Esophagus muscularis mucosa (tissue), 4 donors: ENCODE measurements at places on chromosomes 1 and 21.

DNA sequence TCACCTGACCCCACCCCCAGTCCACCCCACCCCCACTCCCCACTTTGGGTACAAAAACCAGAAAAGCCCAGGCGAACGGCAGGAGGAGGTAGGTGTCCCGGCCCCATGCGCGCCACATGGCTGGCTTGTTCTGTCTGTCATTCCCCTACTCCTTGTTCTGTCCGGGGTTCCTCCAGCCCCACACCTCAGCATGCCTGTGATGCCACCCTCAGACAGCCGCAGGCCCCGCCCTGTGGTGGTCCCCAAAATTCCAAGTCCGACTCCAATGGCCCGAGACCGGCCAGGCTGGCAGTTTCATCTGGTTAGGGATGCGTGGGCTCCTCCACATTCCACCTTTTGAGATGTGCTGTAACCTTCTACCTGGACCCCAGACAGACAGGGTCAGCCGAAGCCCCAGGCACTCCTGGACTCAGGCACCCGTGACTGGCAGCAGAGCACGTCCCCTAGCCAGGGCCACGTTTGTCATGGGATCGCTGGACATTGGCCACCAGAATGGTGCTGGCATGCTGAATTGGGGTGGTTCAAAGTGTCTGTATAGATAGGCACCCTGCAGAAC lies 94.4 kb downstream of the WDR4 start:
- DNase-seq = no peak

DNA sequence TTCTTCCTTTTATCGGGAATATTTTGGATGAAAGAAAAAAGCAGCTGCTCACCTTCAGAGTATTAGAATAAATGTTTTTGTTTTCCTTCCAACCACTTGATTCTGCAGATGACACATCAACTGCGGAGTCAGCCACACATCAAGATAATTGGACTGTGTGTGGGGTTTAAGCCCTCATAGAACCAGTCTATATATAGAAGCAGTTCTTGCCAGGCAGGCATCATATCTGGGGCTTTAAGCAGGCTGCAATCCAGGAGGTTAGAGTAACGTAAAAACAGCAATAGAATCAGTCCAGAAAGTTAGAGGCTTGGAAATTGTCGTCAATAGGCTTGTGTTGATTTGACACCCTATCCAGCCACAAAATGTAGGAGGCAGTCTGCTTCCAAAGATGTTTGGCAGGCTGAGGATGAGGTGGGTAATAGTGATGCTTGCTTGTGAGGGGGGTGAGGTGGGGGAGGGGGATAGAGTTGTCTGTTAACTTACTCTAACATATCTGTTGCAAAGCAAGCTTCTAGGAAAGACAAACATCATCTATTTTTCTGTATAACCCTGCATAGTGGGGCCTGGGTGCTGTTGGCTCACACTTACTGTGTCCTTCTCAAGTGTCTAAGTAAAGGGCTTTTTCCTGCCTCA lies 64.8 kb downstream of the PEX14 start:
- no peak for DNase-seq

DNA sequence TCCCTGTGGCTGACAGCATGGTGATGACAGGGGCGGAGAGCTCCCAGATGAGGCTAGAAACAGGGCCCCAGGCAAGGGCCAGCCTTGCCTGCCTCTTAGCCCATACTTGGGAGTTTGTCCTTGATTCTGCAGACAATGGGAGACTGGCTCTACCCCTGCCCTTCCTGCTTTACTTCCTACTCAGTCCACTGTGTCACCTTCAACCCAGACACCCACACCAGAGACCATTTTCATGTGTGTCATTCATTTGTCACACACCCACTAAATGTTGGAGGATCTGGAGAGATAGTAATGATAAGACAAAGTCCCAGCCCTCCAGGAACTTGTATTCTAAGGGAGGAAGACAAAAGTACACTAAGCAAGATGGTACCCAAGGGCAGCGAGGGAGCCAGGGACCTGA lies 43.7 kb downstream of the SYT6 start:
- no peak for DNase-seq

DNA sequence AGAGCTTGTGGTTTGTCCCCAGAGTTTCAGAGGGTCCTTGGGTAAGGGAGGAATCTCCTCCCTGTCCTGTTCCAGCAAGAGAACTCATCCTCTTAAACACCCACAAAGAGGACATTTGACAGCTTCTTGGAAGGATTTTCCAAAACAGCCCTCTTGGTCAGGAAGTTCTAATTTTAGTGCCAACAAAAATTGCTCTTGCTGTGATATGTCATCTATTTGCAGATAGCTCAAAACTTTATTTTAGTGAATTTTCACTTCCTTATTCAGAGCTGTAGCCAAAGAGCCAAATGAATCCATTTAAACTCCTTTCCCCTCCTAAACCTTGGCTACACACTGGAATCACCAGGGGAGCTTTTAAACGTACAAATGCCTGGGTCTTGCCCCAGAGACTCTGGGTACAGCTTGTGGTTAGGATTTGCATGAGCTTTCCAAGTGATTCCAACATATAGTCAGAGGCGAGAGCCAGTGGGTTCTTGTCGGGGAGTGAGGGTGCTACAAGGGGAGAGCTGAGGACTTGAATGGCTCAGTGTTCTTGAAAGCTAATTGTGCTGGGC lies 11.8 kb upstream of the RASSF5 start:
- no peak for DNase-seq

DNA sequence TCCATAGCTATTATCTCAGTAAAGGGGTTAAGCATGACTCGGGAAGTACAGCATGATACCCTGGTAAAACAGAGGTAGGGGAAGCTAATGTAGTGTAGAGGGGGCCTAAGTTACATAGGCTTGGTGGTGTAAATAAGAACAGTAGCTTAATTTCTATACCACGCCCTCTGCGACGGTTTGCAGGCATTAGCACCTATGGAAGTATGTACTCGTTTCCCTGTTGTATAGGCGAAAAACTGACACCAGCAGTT lies 470 bp upstream of the NAXE start:
- no peak for DNase-seq

DNA sequence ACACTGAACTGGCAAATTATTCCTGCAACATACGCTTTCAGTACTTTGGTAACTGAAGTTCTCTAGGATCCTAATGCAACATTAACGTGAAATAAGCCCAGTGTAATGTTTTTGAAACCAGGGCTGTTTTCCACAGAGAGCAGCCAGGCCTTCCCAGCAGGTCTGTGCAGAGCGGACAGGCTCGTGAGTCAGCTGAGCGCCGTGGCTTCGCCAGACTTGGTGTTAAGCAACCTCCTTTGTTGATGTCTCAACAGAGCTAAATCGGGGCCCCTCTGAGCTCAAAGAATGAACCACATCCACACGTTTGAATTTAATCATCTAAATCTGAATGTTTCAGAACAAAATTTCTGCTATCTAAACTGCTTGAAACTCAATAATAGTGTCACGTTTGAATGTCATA lies 181.8 kb upstream of the FMN2 start:
- DNase-seq = peak; percentile 91
